ENCODE measurements at places on chromosomes 6 and 20.

DNA sequence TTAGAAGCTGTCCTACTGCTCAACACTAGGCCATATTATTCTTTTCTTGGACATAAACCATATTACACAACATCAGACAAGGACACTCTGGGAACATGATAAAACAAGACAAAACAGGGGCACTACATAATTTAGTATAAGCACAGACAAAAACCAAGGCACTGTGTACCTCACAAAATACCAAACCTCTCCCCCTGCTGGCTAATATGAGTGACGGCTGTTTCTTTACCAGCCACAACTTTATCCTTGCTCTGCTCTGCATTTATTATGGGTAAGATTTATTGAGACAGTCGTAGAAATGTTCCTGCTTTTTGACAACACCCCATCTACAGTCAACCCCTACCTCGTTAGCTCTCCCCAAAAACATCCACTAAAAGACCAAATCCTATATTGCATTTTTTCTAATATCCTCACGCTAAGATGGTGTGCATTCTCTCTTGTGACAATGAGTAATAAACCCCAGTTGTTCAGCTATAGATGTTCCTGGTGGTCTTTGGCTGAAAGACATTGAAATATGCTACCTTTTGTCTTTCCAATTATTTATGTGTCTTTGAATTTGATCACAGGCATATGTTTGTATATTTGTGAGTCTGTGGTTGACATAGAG lies 23.8 kb upstream of the POLR1H start:
- no peak for DNase-seq

DNA sequence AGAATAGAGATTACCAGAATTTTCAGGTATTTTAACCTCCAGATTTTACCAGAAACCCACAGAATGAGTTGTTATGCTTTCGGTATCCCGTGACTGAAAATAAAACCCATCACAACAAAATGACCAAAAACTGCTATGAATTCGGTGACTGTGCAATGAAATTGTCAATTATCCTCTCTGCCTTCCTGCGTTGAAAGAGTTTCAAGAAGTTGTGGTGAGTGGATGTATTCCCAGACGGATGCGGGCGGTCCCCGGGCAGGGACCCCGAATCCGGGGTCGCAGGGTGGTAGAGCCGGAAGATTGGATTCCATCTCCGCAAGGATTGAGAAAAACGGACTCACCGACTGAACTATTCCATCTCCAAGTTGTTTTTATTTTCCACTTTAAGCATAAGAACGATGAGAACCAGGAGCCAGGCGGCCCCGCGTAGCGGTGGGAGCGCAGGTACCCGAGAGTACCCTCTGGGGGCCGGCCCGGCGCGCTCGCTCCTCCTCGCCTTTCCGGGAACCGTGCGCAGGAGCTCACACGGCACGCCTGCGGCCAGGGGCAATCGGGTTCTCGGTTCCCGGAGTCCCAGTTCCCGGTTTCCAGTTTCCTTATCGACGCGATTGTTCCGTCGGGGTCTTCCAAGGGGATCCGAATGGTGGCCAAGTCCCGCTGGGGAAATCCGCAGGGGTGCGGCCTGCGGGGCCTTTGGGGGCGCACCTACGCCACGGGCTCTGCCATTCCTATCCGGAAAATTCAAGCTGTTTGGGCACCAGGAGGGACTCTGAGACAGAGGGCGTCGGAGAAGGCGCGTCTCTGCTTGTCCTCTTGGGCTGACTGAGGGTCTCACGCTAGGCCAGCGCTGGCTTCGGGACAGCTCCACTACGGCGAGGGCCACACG lies 104.9 kb upstream of the PRDM1 start:
- DNase-seq, result peak; percentile 29

GRCh38 chr6:84227044-84227433 lies 404 bp downstream of the CEP162 start:
- DNase-seq, result peak; percentile 5

DNA sequence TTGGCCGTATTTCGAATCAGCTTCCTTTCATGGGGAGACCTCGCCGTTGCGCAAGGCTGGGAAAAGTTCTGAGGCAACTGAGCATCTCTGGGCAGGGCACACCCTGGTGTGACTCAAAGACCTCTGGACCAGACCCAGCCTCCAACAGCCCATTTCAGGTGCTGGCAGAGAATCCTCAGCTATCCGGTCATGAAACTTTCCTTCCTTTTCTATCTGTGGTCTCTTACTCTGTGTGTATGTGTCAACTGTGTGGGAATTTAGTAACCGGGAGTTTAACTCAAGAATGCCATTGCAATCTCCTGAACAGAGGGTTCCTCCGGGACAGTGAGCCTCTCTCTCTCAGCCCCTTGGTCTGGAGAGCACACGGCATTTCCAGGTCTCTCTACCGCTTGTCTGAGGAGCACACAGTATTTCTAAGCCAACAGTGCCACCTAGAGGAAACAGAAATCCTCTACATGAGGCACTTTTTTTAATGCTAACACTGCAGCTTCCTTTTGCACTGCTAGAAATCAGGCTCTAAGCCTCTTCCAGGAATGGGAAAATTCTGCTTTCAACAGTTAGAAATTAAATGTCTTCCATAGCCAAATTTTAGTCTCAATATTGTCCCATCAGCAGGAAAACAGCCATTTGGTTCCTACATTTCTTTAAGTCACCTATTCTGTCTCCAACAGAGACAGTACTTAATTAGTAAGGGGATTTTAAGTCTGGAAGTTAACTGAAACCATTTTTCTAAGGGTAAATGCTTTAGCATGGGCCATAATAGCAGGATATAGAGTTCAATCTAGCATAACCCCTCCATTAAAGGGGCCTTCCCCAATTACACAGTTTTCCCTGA lies 32.7 kb downstream of the PLN start:
- no peak for DNase-seq

DNA sequence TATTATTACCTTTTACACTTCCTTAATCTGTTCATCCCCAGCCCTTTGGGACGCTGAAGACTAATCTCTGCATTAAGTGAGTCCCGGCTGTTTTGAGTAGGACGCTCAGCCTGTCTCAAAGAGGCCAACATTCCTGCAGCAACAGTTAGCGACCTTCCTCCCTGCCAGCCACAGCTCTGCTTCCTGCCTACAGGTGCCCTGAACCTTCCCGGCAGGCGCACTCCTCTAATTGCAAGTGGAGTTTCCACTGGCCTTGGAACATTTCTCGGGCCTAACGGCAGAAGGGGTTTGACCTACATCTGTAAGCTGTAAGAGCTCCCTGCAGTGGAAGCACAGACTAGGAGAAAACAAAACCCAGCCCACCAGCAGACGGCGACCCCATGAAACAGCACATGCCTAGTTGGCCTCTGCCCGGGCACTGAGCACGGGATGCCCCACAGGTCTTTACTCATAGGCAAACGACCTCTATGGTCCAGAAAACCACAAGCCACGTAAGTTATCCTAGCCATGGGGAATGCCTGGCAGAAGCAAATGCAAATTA lies 137.9 kb downstream of the DTNBP1 start:
- DNase-seq, result no peak

DNA sequence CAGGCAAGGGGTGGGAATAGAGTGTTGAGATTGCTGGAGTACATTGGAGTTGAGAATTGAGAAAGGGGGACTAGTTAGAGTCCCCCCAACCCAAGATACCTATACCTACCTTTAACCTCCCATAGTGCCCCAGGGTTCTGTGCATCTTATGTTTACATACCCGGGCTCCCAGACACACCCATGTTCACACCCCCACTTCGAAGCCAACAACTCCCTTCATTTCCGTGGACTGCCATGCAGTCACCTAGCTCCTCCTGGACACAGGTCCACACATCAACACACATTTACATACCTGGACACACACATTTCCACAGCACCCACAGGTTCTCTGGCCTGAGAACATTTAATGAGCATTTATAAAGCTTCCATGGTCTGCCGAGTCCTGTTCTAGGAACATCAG lies 5.1 kb downstream of the TMEM63B start:
- DNase-seq, result no peak

GRCh38 chr6:41135062-41135832 lies 18.9 kb downstream of the TREML1 start:
- DNase-seq, result no peak

GRCh38 chr20:51749674-51750036 lies 18.5 kb downstream of the ATP9A start:
- DNase-seq, result no peak
